Naive thymus-derived CD4-positive, alpha-beta T cell (primary cell): ENCODE measurements at places on chromosomes 1 and 21.

DNA sequence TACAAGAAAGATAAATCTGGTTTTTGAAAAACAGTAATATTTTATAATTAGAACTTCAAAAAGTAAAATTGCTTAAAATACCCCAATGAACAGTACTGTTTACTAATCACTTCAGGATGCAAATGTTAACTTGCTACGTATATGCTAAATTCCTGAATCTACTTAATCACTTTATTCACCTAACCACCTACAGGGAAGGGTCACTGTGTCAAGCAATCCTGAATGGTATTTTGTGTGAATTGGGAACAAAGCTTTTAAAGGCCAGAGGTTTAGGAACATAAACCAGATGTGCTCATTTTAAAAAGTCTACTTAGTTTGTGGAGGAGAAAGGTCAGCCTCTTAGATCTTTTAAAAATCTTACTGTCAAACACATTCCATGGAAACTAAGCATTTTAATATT lies 1143.0 kb upstream of the ADGRL2 start:
- DNase-seq = no peak

GRCh38 chr1:152347116-152347728 lies 12.6 kb downstream of the FLG2 start:
- peak; percentile 44 for DNase-seq

- no peak for DNase-seq
These were observed 13.4 kb downstream of the PROK1 start for GRCh38 chr1:110464340-110464739.

DNA sequence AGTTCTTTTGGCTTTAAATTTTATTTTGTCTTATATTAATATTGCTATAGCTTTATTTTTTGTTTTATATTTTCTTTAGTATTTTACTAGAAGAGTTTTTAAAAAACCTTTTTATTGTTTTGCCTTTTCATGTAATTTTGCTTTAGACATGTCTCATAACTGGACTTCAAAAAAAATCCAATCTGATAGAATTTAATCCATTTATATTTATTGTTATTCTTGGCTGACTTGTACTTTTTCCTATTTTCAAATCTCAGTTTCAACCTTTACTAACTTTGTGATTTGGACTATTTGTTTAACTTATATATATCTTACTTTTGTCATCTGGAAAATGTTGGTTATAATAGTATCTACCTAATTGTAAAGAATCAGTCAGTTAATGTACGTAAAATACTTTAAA lies 61.2 kb downstream of the NTNG1 start:
- no peak for DNase-seq

- no peak for DNase-seq
These were observed 176.5 kb downstream of the PBX1 start for GRCh38 chr1:164735315-164736052.

GRCh38 chr21:38236232-38236631 lies 20.6 kb upstream of the KCNJ15 start:
- DNase-seq = no peak

DNA sequence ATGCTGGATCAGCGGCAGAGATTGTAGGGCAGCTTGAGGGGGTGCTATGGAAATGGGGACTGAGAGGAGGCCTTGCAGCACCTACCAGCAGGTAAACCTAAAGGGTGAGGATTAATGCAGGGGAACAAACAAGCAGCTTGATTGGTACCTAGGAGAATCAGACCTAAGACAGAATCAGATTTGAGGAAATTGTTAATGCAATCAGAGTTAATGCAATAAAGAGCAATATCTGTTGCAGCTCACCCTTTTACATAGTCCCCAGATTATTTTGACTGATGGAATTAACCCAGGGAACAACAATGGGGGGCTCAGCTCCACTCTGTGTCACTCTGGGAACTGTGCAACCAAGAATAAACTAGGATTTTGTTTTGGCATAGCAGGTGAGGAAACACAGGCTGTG lies 64.5 kb downstream of the ZC3H11B start:
- no peak for DNase-seq

DNA sequence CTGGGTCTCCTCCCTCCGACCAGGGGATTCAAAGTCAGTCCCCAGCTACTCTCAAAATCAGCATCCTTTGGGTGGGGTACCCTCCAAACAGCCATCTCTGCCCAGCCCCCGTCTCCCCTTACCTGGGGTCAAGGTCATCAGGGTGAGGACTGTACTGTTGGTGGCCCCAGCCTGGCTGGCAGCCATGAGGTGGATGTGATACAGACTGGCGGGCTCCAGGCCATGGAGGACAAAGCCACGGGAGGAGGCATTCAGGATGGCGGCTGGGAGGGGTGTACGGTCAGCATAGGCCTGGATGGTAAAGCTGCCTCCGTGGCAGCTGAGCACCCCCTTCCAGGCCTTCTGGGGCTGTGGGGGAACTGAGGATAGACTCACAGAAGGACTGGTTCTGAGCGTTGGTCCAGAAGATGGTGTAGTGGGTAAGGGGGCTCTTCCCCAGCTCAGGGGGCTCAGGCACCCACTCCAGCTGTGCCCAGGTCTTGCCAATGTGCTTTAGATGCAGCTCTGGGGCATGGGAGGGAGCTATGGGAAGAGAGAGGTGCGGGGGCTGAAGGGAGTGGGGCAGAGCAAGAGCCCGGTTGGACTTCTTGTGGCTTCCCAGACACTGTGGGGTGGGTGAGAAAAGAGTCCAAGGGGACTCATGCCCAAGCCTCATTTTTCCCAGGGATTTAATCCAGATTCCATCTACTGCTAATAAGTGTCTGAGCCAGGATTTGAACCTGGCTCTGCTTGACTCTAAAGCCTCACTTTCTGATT lies 3.7 kb upstream of the MRPS15 start:
- DNase-seq = no peak

DNA sequence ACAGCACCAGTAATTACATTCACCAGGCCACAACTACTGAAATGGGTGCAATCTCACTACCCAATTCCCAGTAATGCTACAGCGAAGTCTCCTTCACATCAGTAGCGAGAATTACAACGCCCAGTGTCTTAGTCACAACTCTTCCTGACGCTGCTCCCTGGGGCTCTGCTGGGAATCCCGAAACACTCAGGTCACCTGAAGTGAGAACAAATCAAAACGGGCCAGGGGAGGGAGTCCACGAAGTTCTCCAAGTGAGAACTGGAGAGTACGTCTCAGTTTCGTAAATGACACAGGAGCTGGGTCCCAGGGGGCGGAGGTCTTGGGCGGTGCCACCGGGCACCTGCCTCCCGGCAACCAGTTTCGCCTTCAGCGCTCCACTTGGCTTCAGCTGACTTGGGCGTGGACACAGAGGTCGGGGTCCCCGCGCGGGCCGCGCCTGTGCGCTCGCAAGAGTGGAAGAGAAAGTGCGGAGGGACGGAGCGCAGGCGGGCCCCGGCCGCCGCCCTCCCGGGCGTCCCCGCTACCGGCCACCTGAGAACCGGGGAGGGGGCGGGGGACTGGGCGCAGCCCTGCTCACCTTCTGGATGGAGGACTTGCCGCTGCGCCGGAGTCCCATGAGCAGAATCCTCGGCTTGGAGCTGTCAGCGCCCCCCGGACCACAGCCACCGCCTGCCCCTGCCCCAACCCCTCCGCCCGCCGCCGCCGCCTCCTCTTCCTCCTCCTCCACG lies 575 bp downstream of the RRAGC start:
- DNase-seq = peak; percentile 17

DNA sequence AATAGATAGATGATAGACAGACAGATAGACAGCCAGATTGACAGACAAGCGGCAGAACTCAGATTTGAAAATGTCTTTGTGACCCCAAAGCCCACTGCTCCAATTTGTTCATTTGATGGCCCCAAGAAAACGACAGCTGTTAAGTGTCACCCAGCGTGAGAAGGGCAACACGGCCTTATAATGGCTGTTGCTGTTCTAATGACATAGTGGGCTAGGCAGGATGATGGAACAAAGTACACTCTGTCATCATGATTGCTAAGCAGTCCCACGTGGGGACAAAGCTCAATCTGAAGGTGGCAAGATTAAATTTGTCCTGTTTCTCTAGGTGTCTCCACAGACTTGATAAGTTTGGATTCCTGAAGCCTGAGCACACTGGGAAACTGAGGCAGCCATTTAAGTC lies 112.9 kb downstream of the DAB1 start:
- no peak for DNase-seq

DNA sequence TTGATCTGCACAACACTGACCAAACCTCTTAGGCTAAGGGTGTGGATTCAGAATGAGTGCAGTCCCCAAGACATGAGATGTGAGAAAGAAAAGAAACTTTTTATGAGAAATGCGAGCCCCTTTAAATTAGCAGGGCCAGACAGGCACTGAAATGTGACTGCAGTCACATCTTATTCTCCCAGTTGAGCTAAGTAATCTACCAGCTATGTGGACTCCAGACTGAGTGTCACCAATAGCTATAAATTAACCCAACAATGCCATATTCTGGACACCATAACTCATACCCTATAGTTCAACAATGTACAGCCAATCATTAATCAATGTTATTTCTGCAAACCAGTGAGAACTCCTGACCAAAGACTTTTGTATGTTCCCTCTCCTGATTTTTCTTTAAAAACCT lies 153.2 kb downstream of the COQ8A start:
- DNase-seq = no peak

DNA sequence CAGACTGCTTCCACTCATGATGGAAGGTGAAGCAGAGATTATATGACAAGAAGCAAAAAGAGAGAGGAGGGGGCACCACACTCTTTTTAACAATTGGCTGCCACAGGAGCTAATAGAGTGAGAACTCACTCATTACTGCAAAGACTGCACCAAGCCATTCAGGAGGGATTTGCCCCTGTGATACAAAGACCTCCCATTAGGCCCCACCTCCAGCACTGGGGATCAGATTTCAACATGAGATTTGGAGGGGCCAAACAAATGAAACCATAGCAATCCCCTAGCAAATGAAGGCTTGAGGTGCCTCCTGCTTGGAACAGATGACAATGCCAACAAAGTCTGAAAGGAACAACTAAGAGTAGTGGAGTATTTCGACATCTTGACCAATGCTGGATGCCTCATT lies 122.5 kb upstream of the COA6 start:
- DNase-seq = no peak

DNA sequence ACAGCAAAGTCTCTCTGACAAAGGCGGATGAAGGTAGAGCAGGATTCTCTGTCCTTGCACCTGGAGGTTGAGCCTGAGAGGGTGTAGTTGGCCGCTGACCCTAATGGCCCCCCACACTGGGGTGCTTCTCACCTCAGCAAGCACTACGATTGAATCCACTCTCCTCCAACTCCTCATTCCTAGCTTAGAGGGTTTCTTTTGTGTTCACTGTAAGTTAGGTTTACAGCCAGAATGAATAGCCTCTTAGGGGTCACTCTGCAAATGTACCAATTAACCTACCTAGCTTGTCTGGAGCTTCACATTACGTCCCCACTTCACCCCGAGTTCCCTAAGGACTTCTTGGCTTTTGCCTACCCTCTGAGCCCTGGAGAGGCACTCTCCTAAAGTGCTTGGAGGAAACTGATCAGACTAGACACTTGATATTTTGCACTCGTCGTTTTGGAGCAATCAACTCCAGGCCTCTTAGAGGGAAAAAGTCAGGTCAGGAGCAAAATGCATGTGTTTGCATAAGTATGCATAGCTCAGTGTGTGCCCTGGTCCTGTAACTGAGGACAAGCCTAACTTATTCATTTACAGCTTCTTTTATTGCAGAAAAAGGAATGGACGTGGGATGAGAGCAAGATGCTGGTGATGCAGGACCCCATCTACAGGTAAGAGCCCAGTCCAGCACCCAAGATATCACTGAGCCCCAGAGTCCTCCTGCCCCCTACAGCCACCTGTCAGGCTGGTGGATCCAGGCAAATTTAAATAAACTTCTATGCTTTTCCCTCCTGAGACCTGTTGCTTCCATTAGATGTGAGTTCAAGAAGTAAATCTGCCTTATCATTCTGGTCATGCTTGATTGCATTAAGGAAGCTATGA lies 76.4 kb downstream of the SPATA46 start:
- DNase-seq = no peak

DNA sequence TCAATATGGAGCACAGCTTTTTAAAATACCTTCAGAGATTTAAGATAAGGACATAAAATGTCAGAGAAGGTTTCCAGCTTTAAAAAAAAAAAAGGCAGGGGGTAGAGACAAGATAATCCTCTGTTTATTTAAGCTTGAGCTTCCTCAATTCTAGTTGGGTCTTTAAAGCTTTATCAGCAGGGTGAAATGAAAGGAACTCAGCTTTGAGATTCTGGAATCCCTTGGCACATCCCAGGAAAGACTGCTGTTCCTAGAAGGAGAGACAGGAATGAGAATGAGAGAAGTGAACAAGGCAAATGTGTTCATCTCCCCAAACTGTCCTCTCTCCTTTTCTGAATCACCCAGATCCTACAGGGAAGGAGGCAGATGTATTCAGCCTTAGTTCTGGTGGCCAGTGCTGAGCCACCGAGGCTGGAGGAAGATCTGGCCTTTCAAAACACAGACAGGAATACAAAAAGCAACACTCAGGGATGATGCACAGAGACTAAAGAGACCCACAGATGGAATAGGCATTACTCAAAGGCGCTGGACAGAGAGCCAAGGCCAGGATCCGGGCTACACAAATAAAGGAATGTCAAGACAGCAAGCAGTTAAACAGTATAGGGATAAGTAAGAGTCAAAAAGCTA lies 385.8 kb upstream of the DUSP10 start:
- DNase-seq = no peak

DNA sequence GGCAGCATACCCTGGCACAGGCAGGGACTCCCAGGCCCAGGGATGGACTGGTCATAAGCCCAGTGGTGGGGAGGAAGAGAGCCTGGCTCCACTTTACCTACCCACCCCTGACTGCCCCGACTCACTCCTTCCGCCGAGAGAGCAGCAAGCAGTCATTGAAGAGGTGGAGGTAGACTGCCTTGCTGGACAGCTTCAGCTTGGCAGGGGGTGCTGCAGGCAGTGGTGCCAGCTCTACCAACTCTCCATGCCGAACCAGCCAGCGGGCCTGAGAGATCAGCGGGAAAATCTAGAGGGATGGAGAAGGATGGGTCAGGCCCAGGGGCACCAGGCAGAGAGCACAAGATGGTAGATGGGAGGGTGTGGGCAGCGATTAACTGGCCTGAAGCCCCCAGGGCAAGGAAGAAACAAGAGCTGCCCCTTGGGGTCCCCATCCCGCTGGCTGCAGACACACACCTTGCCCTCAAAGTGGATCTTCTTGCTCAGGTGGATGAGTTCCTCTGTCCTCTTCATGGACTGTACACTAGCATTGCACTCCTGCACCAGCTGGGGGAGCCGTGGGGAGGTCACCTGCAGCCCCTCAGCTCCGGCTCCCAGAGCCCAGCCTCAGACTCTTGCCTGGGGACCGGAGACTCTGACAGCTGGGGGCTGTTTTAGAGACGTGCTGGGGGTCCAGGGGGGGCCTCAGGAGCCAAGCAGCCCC lies 7.7 kb downstream of the ARHGEF19 start:
- peak; percentile 20 for DNase-seq

- no peak for DNase-seq
These were observed 19.8 kb downstream of the NCF2 start for GRCh38 chr1:183570451-183570850.
